ENCODE measurements at places on chromosomes 6 and 20. TPM values are rescaled to one million over a fixed set of nuclear protein-coding genes. Genes with fewer than 3 reads are reported as not detected.

DNA sequence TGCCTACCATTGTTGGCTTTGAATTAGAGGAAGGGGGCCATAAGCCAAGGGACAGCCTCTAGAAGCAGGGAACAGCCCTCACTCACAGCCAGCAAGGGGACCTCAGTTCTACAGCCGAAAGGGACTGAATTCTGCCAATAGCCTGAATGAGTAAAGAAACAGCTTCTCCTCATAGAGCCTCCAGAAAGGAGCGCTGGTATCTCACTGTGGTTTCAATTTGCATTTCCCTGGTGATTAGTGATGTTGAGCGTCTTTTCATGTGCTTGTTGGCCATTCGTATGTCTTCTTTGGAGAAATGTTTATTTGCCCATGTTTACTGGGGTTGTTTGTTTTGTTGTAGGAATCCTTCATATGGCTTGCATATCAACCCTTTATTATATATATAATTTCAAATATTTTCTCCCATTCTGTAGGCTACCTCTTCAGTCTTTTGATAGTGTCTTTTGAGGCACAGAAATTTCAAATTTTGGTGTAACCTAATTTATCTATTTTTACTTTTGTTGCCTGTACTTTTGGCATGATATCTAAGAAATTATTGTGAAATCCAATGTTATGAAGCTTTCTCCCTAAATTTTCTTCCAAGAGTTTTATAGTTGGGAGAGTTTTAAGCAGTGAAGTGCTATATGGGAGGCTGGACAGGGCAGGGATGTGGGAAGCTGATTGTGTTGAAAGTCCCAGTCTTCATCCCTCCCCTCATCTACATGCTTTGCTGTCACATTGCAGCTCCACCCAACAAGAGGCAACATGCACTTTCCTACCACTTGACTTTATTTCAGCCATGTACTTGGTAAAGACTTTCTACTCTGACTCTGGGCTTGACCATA is 82.3 kb upstream of the SHLD1 start:
- H3K4me1 ChIP-seq = no peaks in the 10 kb centered on the region
- H3K4me3 ChIP-seq = no peak overlapping the region
- no peak for DNase-seq
- no peak overlapping the region for H3K27ac ChIP-seq
- peaks cover 7% of the 10 kb centered on the region for H3K27me3 ChIP-seq

GRCh38 chr6:41763470-41763869 is 16.2 kb downstream of the FRS3 start:
- H3K4me1 ChIP-seq = peaks cover 10% of the 10 kb centered on the region
- H3K27me3 ChIP-seq = peaks cover 4% of the 10 kb centered on the region
- H3K27ac ChIP-seq = no peak overlapping the region
- no peak overlapping the region for H3K4me3 ChIP-seq
- H3K36me3 ChIP-seq = no peaks in the 10 kb centered on the region

- no peak overlapping the region for H3K27ac ChIP-seq
- peaks cover 4% of the 10 kb centered on the region for H3K36me3 ChIP-seq
- H3K27me3 ChIP-seq = peaks cover 24% of the 10 kb centered on the region
- H3K4me1 ChIP-seq = peaks cover 19% of the 10 kb centered on the region
- DNase-seq = peak; percentile 95
Observed at GRCh38 chr6:43454696-43455530, 435 bp downstream of the DLK2 start.

GRCh38 chr20:37315021-37315451 is 25.6 kb downstream of the MANBAL start:
- H3K27ac ChIP-seq = peak overlapping the region; percentile 43
- peaks cover 18% of the 10 kb centered on the region for H3K36me3 ChIP-seq
- no peak for DNase-seq
- no peak overlapping the region for H3K4me3 ChIP-seq

- H3K4me1 ChIP-seq = no peaks in the 10 kb centered on the region
- no peak for DNase-seq
- no peaks in the 10 kb centered on the region for H3K27me3 ChIP-seq
- peaks cover 3% of the 10 kb centered on the region for H3K36me3 ChIP-seq
- H3K4me3 ChIP-seq = no peak overlapping the region
- no peak overlapping the region for H3K27ac ChIP-seq
Observed at GRCh38 chr6:133637436-133637835, 251.5 kb upstream of the TCF21 start.

- no peak overlapping the region for H3K4me3 ChIP-seq
- peaks cover 58% of the 10 kb centered on the region for H3K27me3 ChIP-seq
- no peak for DNase-seq
- no peaks in the 10 kb centered on the region for H3K36me3 ChIP-seq
- no peak overlapping the region for H3K27ac ChIP-seq
Observed at GRCh38 chr6:110055387-110055735, 77.2 kb downstream of the GPR6 start.

DNA sequence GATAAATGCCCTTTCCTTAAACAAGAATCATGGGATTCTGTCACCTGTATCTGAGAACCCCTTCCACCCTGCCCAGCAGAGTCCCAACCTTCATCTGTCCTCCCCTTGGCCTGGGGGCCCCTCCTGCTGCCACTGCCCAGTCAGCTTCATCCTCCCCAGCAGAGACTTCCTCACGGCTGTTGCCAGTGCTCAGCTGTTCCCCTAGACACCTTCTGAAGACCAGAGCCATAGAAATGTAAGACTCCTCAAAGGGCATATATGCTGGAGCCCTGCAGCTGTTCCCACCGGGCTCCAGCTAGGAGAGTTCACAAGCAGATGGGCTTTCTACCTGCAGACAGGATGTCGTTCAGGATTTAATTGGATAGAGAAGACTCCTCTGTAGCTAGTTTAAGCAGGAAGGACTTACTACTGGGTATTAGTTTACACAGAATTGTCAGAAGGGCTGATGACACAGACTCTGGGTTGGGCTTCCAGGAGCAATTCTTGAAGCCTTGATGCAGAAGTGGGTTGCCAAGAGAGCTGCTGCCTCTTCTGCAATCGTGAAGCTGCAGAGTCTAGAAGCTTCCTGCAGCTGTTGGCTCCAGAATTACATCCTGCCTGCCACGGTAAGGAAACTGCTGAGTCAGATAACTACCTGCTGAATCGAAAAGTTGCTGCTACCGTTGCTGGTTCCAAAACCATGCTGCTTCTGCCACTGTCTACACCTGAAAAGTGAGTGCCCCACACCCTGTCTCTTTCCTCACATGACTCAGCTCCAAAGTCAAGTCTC is 57.1 kb upstream of the MLN start:
- H3K4me3 ChIP-seq = no peak overlapping the region
- no peaks in the 10 kb centered on the region for H3K4me1 ChIP-seq
- H3K27ac ChIP-seq = no peak overlapping the region
- H3K27me3 ChIP-seq = peaks cover 29% of the 10 kb centered on the region

DNA sequence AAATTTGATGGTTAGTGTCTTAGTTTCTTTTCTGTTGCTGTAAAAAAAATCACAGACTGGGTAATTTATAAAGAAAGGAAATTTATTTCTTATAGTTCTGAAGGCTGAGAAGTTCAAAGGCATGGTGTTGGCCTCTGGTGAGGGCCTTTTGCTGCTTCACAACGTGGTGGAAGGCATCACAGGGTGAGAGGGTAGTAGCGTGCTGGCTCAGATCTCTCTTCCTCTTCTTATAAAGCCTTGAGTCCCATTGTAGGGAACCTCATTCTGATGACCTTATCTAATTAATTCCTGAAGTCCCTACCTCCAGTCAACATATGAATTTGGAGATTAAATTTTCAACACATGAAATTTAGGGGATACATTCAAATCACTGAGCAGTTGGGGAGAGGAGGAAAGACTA is 62.0 kb downstream of the ARID1B start:
- H3K4me3 ChIP-seq = no peak overlapping the region
- no peak overlapping the region for H3K27ac ChIP-seq
- peaks cover 25% of the 10 kb centered on the region for H3K4me1 ChIP-seq
- H3K36me3 ChIP-seq = no peaks in the 10 kb centered on the region
- H3K27me3 ChIP-seq = no peaks in the 10 kb centered on the region

DNA sequence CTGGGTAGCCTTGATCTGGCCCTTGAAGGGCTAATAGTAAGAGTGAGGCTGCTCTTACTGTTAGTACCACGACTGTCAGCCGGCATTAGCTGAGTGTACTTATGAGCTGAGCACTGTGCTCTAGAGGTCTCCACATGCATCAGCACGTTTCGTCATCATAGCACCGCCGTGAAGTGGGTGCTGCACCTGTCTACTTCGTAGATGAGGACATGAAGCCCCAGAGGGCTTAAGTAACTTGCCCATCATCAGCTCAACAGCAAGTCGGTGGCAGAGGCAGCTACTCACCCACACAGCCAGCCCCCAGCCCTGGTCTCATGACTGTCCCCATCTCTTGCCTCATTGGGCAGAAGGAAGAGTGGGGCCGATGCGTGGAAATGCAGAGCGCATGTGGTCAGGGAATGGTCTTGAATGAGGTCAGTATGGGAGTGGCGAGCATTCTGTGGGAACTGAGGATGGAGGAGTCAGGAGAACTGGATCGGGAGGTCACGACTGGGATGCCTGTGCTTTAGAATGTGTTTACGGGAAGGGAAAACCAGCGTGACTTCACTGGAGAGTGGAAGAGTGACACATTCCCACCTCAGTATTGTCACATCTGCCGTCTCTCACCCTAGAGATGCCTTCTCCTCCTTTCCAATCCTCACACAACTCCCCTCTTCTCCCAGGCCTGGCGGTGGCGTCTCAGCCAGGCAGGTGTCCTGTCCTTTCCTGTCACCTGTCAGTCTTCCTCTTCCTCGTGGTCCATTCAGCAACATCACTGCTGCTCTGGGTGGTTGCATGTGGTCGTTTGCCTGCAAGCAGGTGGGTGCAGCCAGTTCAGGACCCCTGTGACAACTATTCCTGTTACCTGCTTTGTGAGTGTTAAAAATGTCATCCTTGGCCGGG is 6.0 kb downstream of the SYTL3 start:
- no peak overlapping the region for H3K4me3 ChIP-seq
- peaks cover 11% of the 10 kb centered on the region for H3K4me1 ChIP-seq
- no peaks in the 10 kb centered on the region for H3K36me3 ChIP-seq
- no peak overlapping the region for H3K27ac ChIP-seq

- no peaks in the 10 kb centered on the region for H3K36me3 ChIP-seq
- H3K4me3 ChIP-seq = no peak overlapping the region
- H3K4me1 ChIP-seq = no peaks in the 10 kb centered on the region
- DNase-seq = no peak
- no peak overlapping the region for H3K27ac ChIP-seq
- no peaks in the 10 kb centered on the region for H3K27me3 ChIP-seq
Observed at GRCh38 chr6:21907291-21907690, 313.7 kb downstream of the SOX4 start.

DNA sequence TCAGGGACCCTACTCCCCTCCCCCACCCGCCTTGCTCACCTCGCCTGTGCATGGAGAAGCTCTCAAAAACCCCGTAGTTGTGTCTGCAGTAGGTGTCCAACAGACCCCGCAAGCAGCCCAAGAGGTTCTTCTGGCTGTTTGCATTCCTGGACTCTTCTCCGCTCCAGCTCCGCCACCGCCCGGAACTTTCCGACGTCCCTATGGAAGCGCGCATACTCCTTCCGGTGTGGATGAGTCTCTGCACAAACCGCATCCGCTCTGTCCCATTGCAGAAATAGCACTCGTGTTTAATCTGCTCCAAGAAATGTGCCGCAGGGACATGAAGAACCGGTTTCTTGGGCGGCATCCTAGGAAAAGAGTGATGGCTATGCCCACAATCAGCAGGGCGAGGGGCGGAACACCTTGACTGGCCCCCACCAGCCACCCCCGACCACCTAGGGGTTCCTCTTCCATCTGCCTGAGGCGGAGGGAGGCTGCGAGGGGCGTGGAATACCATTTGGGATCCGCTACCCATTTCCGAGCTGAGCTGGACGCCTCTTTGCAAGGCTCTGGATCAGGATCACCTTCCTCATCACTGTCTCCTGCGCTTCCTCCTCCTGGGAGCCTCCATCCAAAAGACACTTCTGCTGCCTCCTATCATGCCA is 20.2 kb downstream of the HLA-DRA start:
- peaks cover 3% of the 10 kb centered on the region for H3K27me3 ChIP-seq
- H3K4me3 ChIP-seq = no peak overlapping the region
- no peak for DNase-seq
- H3K27ac ChIP-seq = no peak overlapping the region
- no peaks in the 10 kb centered on the region for H3K4me1 ChIP-seq

DNA sequence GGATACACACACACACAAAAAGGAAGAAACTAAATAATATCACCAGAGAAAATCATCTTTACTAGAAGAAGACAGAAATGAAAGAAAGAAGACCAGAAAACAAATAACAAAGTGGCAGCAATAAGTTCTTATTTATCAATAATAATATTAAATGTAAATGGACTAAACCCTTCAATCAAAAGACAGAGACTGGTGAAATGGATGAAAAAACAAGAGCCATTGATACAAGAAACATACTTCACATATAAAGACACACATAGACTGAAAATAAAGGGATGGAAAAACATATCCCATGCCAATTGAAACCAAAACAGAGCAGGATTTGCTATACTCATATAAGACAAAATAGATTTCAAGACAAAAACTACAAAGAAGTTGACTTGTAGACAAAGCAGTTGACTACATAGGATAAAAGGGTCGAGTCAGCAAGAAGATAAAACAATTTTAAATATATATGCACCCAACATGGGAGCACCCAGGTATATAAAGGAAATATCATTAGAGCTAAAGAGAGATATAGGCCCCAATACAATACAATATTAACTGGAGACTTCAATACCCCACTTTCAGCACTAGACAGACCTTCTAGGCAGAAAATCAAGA is 259.4 kb downstream of the EPM2A start:
- H3K36me3 ChIP-seq = no peaks in the 10 kb centered on the region
- DNase-seq = no peak
- no peak overlapping the region for H3K27ac ChIP-seq

DNA sequence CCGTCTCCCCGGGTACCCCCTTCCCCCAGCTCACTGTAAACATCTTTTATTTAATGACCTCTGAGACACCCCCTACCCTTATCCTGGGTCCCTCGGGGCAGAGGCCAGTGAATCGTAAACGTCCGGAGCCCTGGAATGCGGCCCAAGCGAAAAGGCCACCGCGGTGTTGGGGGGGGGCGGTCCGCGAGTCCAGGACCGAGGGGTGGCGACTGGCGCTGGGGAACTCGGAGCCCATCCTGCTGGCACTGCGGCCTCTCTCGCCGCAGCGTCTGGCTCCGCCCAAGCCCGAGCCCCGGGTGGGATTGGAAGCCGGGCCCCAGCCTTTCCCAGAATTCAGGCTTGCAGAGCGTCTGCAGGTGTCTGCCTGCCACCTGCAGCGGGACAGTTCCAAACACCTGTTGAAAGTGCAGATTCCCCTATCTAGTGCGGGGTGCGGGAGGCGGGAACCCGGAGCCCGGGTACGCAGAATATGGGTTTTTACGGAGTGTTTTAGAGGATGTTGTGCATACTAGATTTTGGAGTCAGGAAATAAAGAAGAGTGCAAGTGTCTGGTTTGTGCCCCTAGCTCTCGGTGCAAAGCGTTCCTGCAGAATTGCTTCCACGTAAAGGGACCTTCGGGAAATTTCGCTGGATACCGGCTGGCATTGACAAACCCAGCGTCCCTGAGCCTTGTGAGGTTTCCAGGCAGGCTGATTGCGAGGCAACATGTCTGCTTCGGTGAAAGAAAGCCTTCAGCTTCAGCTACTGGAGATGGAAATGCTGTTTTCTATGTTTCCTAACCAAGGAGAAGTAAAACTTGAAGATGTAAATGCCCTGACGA is 800 bp downstream of the RWDD2A start:
- H3K4me3 ChIP-seq = peak overlapping the region; percentile 98
- peaks cover 55% of the 10 kb centered on the region for H3K4me1 ChIP-seq
- no peaks in the 10 kb centered on the region for H3K27me3 ChIP-seq
- peak overlapping the region; percentile 66 for H3K27ac ChIP-seq
- DNase-seq = peak; percentile 86

GRCh38 chr6:136716917-136717715 is 75.2 kb downstream of the MAP3K5 start:
- H3K36me3 ChIP-seq = no peaks in the 10 kb centered on the region
- no peaks in the 10 kb centered on the region for H3K27me3 ChIP-seq
- H3K27ac ChIP-seq = peak overlapping the region; percentile 71
- no peak for DNase-seq
- peaks cover 20% of the 10 kb centered on the region for H3K4me1 ChIP-seq
- peak overlapping the region; percentile 53 for H3K4me3 ChIP-seq

The WFDC10B gene
- total RNA-seq = not detected

The GSTA4 gene
- 46.4 TPM for total RNA-seq

The GUCA1A gene
- total RNA-seq = not detected
